DMS53 (cell line): ENCODE measurements at places on chromosomes 13 and 19.

DNA sequence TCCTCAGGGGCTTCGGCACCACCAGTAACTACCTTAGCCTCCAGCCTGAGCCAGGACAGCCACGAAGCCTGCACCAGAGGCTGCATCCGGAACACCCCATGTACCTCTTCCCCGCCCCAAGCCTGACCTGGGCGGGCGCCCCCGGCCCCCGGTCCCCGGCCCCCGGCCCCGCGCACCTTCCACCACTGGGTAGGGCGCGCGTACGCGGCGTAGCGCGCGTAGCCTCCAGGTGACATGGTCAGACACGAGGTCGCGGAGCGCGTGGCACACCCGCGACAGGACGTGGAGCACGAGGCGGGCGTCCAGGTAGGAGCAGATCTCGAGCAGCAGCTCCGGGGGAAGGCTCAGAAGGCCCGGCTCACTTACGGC lies 450 bp downstream of the FBXW9 start:
- DNase-seq, result peak; percentile 54

GRCh38 chr19:16035601-16036297 lies 40.5 kb upstream of the TPM4 start:
- no peak for DNase-seq

GRCh38 chr13:22960827-22961226 lies 220.0 kb upstream of the SGCG start:
- DNase-seq, result no peak

GRCh38 chr13:34681405-34681955 lies 260.6 kb upstream of the NBEA start:
- no peak for DNase-seq

DNA sequence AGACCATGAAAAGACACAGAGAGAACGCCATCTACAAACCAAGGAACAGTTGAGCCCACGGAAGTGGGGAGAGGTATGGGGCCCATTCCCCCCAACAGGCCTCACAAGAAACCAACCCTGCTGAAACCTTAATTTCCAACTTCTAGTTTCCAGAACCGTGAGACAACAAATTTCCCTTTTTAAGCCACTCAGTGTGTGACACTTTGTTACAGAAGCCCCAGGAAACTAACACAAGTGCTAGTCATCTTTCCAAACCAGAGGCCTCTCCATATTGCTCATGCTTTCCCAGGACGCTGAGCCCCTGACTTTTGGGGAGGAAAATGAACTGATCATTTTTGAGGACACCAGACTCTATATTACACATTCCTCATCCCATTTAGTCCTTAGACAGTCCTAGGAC lies 186.8 kb downstream of the NUFIP1 start:
- no peak for DNase-seq

DNA sequence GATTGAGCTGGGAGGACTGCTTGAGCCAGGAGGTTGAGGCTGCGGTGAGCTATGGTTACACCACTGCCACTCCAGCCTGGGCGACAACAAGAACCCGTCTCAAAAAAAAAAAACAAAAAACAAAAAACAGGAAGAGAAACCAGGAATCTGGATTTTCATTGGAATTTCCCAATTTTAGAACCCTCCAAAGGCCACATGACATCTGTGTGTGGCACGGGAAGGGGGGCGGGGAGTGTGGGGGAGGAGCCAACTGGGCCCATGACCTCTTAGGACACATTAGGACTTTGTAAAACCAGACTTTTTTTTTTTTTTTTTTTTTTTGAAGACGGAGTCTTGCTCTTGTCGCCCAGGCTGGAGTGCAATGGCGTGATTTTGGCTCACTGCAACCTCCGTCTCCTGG lies 21.2 kb upstream of the MYDGF start:
- DNase-seq, result no peak

DNA sequence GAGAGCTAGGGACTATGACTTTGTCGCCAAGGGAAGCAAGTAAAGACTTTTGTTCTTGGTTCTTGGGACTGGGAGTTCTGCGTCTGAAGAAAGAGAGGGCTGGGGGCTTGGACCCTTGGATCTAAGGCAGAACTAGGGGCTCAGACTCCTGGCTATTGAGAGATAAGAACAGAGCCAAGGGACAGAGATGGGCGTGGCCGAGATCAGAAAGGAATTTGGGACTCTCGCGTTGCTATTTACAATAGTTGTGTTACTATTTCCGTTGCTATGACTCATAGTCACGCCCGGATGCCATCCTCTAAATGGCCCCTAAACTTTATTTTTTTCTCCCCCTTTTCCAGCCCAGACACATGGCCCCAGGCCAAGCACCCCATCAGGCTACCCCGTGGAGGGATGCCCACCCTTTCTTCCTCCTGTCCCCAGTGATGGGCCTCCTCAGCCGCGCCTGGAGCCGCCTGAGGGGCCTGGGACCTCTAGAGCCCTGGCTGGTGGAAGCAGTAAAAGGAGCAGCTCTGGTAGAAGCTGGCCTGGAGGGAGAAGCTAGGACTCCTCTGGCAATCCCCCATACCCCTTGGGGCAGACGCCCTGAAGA lies 759 bp downstream of the PPP1R15A start:
- peak; percentile 96 for DNase-seq

GRCh38 chr13:46961719-46962118 lies 64.9 kb upstream of the HTR2A start:
- peak; percentile 82 for DNase-seq

- DNase-seq, result no peak
These were observed 19.5 kb downstream of the RASA3 start for GRCh38 chr13:114112826-114113322.

DNA sequence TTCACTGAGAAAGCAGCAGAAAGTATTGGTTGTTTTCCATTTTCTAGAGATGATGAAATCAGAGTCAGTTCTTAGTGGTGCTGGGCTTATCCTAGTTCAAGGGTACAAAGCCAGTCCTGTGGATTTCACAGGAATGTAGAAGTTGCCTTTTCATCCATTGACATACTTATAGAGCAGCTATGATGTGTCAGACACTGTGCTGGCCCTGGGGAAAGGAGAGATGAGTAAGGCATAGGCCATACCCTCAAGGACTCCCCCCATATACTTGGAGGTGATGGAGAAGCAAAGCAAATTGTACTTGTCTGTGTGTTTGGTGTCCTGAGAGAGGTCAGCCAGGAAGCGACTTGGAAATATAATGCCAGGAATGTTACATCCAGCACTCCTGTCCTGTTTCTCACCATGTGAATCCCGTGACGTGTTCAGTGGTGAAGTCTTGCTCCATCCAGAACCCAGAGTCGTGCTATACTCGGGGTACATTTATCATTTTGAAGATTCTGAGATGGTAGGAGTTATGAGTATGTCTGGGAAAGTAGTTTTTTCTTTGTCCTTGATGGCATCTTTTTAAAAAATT lies 22.6 kb downstream of the ERCC5 start:
- DNase-seq, result no peak

DNA sequence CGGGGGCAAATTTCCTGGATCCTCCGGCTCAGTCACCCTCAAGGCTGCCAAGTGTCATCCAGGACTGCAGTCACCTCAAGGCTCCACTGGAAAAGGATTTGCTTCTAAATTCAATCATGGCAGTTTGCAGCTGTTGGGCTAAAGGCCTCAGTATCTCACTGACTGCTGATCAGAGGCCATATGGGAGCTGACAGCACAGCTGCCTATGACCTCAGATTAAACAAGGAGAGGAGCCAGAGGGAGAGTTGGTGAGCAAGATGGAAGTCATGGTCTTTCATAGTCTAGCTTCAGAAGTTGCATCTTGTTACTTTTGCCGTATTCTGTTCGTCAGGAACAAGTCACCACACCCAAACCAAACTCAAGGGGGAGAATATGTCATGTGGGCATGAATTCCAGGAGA lies 849.7 kb downstream of the UQCRFS1 start:
- no peak for DNase-seq

GRCh38 chr19:2332341-2333026 lies 4.0 kb downstream of the SPPL2B start:
- DNase-seq, result peak; percentile 68

- DNase-seq, result peak; percentile 89
These were observed 2.0 kb downstream of the MISP start for GRCh38 chr19:752652-753517.

DNA sequence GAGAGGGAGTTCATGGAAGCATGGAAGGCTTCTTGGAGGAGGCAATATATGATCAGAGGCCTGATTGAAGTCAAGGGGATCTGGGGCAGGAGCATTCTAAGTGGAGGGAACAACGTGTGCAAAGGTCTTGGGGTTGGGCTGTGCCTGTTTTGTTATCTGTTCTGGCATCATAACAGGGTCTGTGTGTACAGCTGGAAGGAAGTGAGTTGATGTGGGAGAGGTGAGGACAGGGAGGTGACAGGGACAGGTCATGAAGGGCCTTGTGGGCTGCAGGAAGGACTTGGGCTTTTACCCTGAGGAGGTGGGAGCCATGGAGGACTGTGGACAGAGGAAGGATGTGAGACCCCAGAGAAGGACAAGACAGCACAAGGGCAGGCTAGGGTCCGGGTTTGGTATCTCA lies 1.2 kb upstream of the NFILZ start:
- no peak for DNase-seq

DNA sequence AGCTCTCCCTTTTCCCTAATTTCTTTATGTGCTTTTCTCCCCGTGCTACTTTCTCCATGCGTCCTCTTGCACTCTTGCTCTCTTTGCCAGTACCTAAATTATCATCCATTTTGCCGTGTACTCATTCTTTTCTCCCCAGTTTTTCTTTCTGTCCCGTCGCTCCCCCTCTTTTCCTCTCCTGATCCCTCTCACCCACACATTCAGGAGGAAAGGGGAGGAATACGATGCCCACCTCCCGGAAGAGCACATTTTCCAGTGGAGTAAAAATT lies 821 bp downstream of the ZNF616 start:
- DNase-seq, result no peak

DNA sequence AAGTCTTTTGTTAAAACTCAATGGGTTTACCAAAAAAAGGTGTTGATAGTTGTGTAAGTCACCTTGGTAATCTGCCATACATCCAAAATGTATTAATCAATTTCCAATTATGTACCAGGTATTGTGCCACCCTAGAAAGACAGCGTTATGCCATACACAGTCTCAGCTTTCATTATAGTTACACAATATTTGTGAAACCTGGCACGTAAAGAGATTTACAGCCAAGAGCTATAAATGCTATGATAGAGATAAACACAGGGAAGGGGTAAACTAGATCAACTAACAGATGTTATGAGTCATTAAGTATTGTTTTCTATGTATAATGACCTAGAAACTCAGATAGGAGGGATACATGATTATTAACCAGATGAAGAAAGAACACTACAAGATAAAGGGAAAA lies 725.6 kb upstream of the SLITRK5 start:
- DNase-seq, result no peak

DNA sequence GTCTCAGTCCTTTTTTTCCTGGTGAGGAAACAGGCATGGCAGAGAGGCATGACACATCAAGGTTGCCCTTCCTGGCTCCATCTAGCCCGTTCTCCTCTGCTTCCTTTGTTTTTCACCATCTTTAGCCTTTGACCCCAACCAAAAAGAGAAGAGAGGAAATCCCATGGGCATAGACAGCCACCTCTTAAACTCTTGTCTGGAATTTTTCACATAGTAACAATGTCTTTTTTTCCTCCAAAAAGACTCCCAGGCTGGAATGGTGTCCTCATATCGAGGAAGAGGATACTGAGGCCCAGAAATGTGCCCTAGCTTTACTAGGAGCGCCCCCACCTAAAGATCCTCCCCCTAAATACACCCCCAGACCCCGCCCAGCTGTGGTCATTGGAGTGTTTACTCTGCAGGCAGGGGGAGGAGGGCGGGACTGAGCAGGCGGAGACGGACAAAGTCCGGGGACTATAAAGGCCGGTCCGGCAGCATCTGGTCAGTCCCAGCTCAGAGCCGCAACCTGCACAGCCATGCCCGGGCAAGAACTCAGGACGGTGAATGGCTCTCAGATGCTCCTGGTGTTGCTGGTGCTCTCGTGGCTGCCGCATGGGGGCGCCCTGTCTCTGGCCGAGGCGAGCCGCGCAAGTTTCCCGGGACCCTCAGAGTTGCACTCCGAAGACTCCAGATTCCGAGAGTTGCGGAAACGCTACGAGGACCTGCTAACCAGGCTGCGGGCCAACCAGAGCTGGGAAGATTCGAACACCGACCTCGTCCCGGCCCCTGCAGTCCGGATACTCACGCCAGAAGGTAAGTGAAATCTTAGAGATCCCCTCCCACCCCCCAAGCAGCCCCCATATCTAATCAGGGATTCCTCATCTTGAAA lies at the start of gene GDF15:
TSS of gene GDF15 (plus strand) at position 484 of the 868 bp plus-strand sequence. CDS start at position 516, 32 bp downstream.
- peak; percentile 90 for DNase-seq

DNA sequence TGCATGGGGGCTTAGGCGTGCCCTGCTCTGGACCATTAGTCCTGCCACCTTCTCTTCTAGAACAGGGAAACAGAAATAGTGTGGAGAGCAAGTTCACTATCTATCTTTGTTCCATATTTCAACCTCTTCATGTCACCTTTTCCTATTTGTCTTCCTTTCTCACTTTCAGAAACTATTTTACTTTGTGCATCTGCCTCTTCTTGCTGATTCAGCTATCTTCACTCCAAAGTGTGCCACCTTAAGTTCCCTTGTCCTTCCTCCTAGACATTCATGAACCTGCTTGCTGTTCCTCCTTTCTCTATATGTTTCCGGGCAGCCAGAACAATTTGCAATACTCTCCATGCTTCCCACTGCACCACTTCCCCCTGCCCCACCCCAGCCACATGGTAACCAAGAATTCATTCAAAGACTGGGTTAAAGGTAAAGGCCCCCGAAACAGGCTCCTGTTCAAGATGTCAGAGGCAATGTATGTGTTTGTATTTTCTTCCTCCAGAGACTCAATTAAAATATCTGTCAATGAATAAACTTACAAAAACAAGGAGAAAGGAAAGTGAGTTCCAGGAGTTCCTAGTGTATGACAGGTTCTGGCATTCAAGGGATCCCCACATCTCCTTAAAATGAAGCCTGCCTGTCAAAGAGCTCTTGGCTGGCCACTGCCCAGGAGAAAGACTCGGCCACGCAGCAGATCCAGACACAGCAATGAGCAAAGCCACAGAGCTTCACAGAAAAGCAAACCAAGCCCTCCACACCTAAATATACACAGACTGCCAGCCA lies 268.1 kb downstream of the DNAJC15 start:
- DNase-seq, result no peak

GRCh38 chr13:110938662-110939421 lies 24.0 kb upstream of the ANKRD10 start:
- DNase-seq, result no peak

GRCh38 chr19:12293777-12294248 lies 870 bp downstream of the ZNF44 start:
- DNase-seq, result peak; percentile 94

- DNase-seq, result peak; percentile 48
These were observed 14.0 kb downstream of the KLK4 start for GRCh38 chr19:50897191-50897607.

GRCh38 chr13:40149611-40150274 lies 494.3 kb downstream of the COG6 start:
- no peak for DNase-seq

GRCh38 chr13:66353664-66354063 lies 876.5 kb downstream of the PCDH9 start:
- DNase-seq, result peak; percentile 32
